ENCODE measurements at places on chromosomes 5 and 9.

DNA sequence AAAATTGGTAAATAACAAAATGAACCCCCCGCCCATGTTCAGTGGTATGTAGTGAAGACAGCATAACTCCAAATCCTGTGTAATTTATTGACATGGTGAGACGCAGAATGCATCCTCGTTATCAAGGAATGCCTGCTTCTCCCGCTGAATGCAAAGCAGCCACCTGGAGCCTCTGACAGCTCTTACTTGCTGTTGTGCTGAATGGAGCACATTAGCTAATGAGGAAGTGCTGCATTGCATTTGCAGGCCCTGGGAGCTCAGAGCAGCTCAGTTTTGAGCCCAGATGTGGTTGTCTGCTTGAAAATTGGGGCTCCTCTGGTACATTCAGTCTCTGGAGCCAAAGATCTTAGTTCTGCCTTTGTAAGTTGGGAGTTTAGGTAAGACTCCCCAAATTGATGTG is 28.9 kb downstream of the PLAC8L1 start:
- DNase-seq, result no peak

DNA sequence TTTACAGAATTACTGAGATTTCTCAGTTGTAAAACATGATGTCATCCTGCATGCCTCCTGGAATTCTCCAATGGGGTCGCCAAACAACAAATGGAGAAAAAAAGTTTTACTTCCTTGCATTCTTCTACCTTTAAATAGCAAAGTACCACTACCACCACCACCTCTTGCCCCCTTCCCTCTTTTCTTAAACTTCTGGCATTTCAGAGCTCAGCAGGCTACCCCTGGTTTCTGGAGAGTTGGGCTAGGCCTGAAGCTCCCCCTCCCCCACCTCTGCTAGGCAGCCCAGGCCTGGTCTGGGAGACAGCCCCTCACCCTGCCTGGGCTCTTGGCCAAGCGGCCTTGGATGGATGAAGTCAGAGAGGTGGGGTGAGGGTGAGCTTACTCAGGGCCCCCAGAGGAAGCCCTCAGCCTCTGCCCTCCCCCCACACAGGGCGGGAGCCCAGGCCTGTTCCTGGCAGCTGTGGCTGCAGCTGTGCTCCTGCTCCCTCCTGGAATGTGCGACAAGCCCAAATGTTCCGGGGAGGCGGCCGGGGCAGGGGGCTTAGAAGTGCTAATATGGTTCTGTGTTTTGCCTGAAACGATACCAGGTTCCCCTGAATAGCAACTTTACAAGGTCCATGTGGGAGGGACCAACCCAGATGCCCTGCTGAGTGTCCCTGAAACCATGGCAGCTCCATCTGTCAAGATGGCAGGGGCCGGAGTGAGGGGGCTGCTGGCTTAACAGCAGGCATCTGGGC is 6.0 kb upstream of the CCIN start:
- peak; percentile 95 for DNase-seq

- DNase-seq, result no peak
Observed at GRCh38 chr9:89426384-89426961, 71.4 kb downstream of the SEMA4D start.

- DNase-seq, result no peak
Observed at GRCh38 chr9:23194281-23194680, 631.8 kb downstream of the ELAVL2 start.

- DNase-seq, result peak; percentile 16
Observed at GRCh38 chr5:138032572-138033385, at the start of gene FAM13B. FAM13B (minus strand) TSS chr5:138033079; CDS start chr5:138019111, 13,968 bp downstream.
